ENCODE measurements at places on chromosomes 16 and 17. TPM values are rescaled to one million over a fixed set of nuclear protein-coding genes. Genes with fewer than 3 reads are reported as not detected.

- peaks cover 45% of the 10 kb centered on the region for H3K4me1 ChIP-seq
- no peaks in the 10 kb centered on the region for H3K27me3 ChIP-seq
- H3K4me3 ChIP-seq: peak overlapping the region; percentile 89
- peak overlapping the region; percentile 100 for H3K27ac ChIP-seq
- DNase-seq: peak; percentile 92
- H3K36me3 ChIP-seq: no peaks in the 10 kb centered on the region
These were observed 503 bp upstream of the PLCD3 start for GRCh38 chr17:45132572-45133463.

- peak; percentile 76 for DNase-seq
- H3K4me1 ChIP-seq: peaks cover 11% of the 10 kb centered on the region
- no peaks in the 10 kb centered on the region for H3K27me3 ChIP-seq
- no peaks in the 10 kb centered on the region for H3K36me3 ChIP-seq
- no peak overlapping the region for H3K4me3 ChIP-seq
- H3K27ac ChIP-seq: peak overlapping the region; percentile 17
These were observed 65.9 kb downstream of the EMP2 start for GRCh38 chr16:10514369-10515055.

- no peak overlapping the region for H3K27ac ChIP-seq
- no peak for DNase-seq
- H3K27me3 ChIP-seq: no peaks in the 10 kb centered on the region
- no peaks in the 10 kb centered on the region for H3K4me1 ChIP-seq
- no peaks in the 10 kb centered on the region for H3K36me3 ChIP-seq
- H3K4me3 ChIP-seq: no peak overlapping the region
These were observed 40.8 kb downstream of the CDH3 start for GRCh38 chr16:68685685-68686478.

SCARF1 gene
- 0.93 TPM for total RNA-seq

CCDC200 gene
- not detected for total RNA-seq

DNA sequence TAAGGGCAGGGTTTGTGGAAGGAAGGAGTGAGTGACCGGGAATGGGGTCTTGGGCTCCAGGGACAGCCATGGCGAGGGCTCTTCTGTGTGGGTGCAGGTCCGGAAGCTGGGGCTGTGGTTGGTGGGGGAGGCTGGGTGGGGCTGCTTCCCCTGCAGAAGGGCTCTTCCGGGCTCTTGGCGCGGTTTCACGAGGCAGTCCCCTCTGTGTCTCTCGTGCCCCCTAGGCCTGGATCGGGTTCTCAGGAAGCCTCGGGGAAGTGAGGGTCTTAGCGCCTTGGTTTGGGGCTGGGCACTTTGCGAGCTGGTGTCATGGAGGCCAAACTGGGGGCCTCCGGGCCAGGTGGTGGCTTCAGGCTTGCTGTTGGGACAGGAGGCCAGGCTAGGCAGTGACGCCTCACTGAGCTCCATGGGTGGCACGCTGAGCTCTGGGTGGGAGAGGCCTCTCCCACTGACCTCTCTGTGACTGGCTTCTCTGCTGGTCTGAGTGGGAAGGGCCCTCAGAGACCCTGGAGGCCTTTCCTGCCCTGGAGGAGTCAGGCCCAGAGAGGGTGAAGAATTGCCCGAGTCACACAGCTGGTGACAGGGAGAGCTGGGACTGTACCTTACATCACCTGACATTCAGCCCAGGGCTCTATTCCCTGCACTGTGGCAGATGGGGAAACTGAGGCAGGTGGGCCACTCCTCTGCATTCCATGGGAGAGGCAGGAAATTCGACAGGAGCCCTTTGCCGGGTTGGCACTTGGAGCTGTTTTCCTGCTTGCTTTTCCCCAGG, 8.2 kb downstream of the ADCY7 start:
- no peak overlapping the region for H3K27ac ChIP-seq
- no peaks in the 10 kb centered on the region for H3K27me3 ChIP-seq
- H3K36me3 ChIP-seq: no peaks in the 10 kb centered on the region
- no peak for DNase-seq
- H3K4me1 ChIP-seq: no peaks in the 10 kb centered on the region

KRTAP2-3 gene
- total RNA-seq: not detected

DNA sequence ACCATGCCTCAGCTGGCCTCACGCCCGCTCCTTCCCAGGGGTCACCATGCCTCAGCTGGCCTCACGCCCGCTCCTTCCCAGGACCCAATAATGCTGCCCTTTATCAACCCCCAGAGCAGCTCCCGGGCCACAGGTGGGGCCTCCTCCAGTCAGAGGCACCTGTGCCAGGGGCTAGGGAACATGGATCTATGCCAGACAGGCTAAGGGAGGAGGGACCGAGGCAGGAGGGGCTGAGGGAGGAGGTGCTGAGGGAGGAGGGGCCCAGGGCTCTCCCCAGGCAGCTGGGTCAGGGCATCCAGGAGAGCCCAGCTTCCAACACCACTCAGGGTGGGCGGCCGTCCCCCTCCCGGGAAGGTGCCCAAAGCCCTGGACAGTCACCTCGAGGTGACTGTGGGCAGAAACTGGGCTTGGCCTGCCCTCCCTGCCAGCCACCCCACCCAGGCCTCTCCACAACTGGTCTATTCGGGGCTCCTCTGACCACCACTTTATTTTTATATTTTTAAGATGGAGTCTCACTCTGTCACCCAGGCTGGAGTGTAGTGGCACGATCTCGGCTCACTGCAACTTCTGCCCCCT, 19.4 kb downstream of the UTS2R start:
- H3K27me3 ChIP-seq: no peaks in the 10 kb centered on the region
- no peak overlapping the region for H3K4me3 ChIP-seq
- H3K36me3 ChIP-seq: no peaks in the 10 kb centered on the region
- H3K4me1 ChIP-seq: peaks cover 8% of the 10 kb centered on the region

MAP3K14 gene
- 3.0 TPM for total RNA-seq

- DNase-seq: no peak
- no peaks in the 10 kb centered on the region for H3K36me3 ChIP-seq
- no peaks in the 10 kb centered on the region for H3K27me3 ChIP-seq
- H3K4me3 ChIP-seq: no peak overlapping the region
- no peaks in the 10 kb centered on the region for H3K4me1 ChIP-seq
- H3K27ac ChIP-seq: no peak overlapping the region
These were observed 126.0 kb downstream of the MGAT5B start for GRCh38 chr17:76994237-76994637.

DNA sequence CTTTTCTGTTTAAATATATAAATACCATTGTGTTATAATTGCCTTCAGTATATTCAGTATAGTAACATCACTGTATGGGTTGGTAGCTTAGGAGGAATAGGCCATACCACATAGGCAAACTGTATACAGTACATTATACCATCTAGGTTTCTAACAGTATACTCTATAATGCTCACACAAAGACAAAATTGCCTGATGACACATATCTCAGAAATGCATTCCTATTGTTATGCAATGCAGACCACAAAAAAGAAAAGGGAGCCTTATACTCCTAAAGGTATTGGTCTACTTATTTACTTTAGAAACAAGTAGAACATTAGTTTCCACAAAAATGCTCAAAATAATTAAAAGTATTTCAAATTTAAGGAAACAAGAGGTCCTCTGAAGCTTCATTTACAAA, 47.9 kb downstream of the SETD6 start:
- H3K36me3 ChIP-seq: no peaks in the 10 kb centered on the region
- H3K4me3 ChIP-seq: no peak overlapping the region
- H3K27ac ChIP-seq: no peak overlapping the region
- no peak for DNase-seq

GRCh38 chr17:9002227-9002605, 19.1 kb upstream of the NTN1 start:
- H3K4me3 ChIP-seq: no peak overlapping the region
- H3K27ac ChIP-seq: no peak overlapping the region
- no peaks in the 10 kb centered on the region for H3K36me3 ChIP-seq
- no peak for DNase-seq
- peaks cover 67% of the 10 kb centered on the region for H3K27me3 ChIP-seq

- no peak overlapping the region for H3K4me3 ChIP-seq
- no peak overlapping the region for H3K27ac ChIP-seq
- no peaks in the 10 kb centered on the region for H3K27me3 ChIP-seq
- no peak for DNase-seq
- H3K36me3 ChIP-seq: no peaks in the 10 kb centered on the region
- no peaks in the 10 kb centered on the region for H3K4me1 ChIP-seq
These were observed 37.2 kb upstream of the HS3ST3A1 start for GRCh38 chr17:13638855-13639458.

GRCh38 chr17:33137426-33137825, 145.8 kb downstream of the SPACA3 start:
- no peak for DNase-seq
- H3K27me3 ChIP-seq: peaks cover 17% of the 10 kb centered on the region
- no peaks in the 10 kb centered on the region for H3K4me1 ChIP-seq
- no peak overlapping the region for H3K4me3 ChIP-seq

SEPTIN1 gene
- total RNA-seq: not detected

ASB16 gene
- total RNA-seq: not detected

DNA sequence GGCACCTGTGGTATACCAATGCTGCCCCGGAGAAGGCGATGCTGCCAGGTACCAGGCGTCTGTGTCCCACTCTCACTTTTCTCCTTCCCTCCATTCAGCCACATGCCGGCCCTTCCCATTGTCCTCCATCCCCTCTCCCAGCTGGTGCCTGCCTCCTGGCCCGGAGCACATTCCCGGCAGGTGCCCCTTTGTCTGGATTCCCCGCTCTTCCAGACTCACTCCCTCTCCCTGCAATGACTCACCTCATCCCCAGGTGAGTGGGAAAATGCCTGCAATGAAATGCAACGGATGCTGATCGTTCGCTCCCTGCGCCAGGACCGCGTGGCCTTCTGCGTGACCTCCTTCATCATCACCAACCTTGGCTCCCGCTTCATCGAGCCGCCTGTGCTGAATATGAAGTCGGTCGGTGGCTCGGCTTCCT, 10.4 kb upstream of the KDM6B start:
- H3K4me1 ChIP-seq: no peaks in the 10 kb centered on the region
- peak; percentile 4 for DNase-seq
- no peak overlapping the region for H3K4me3 ChIP-seq
- H3K36me3 ChIP-seq: no peaks in the 10 kb centered on the region

CHST4 gene
- 0.28 TPM for total RNA-seq

DNA sequence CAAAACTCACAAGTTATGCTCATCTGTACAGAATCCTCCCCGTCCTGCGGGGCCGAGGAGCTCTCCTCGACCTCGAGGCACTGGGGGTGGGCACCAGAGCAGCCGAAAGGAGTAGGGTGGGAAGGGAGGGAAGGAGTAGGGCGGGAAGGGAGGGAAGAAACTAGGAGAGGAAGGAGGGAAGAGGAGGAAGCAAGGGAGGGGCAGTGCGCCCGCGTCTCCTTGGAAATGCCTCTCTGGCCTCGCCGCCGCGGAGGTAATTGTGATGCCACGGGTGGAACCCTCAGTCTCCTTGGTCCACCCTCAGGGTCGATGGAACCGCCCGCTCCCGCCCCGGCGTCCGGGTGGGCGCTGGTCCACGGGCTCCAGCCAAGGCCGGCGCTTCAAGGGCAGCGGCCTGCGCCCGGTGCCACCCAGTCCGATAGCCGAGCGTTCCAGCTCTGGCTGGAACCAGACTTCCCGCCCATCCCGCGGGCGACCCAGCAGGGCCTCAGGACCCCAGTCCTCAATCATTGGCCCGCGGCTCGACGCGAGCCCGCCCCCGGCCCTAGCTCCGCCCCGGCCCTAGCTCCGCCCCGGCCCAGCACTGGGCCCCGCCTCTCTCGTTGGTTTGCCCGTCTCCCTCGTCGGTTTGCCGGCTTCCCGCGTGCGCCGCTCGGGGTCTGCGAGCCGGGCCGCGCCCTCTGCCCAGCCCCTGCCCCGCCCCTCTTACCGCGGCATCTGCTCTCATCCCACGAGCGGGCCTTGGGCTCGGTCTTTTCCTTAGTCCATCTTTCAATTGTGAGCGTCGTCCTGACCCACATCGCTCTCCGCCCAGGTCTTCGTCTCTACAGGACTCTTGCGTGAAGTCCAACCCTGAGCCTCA, 596 bp downstream of the PROCA1 start:
- H3K27ac ChIP-seq: peak overlapping the region; percentile 97
- no peaks in the 10 kb centered on the region for H3K36me3 ChIP-seq
- peaks cover 24% of the 10 kb centered on the region for H3K4me1 ChIP-seq
- peak overlapping the region; percentile 34 for H3K4me3 ChIP-seq

GRCh38 chr16:14018851-14019250, 52.3 kb upstream of the MRTFB start:
- H3K27ac ChIP-seq: no peak overlapping the region
- H3K36me3 ChIP-seq: no peaks in the 10 kb centered on the region
- no peak for DNase-seq
- H3K4me3 ChIP-seq: no peak overlapping the region
- peaks cover 14% of the 10 kb centered on the region for H3K4me1 ChIP-seq

DNA sequence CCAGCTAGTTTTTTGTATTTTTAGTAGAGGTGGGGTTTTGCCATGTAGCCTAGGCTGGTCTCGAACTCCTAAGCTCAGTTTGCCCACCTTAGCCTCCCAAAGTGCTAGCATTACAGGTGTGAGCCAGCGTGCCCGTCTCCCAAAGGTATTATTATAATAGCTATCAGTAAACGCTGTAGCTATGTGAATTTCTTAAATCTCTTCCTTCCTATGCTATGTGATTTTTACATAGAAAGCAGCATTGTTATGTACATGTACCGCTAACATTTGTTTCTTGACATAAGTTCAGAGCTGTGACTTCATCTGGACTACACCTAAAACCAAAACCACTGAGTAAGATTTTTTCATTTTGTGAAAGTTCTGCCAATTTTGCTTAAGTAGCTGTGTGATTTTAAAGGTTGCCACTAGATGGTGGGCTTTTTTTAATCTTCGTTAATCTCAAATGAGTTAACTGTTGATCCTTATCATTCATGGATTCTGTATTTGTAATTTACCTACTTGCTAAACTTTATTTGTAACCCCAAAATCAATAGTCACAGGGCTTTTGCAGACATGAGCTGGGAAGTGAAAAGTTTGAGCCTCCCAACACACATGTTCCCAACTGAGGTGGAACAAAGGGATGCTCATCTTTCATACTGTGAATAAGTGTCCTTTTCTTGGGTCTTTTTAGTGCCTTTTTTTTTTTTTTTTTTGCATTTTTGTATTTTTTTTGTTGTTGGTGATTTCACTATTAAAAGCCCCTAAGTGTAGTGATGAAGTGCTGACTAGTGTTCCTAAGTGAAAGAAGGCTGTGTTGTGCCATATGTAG, 21.9 kb downstream of the PRKAR1A start:
- no peaks in the 10 kb centered on the region for H3K36me3 ChIP-seq
- H3K4me1 ChIP-seq: no peaks in the 10 kb centered on the region
- no peak for DNase-seq

DNA sequence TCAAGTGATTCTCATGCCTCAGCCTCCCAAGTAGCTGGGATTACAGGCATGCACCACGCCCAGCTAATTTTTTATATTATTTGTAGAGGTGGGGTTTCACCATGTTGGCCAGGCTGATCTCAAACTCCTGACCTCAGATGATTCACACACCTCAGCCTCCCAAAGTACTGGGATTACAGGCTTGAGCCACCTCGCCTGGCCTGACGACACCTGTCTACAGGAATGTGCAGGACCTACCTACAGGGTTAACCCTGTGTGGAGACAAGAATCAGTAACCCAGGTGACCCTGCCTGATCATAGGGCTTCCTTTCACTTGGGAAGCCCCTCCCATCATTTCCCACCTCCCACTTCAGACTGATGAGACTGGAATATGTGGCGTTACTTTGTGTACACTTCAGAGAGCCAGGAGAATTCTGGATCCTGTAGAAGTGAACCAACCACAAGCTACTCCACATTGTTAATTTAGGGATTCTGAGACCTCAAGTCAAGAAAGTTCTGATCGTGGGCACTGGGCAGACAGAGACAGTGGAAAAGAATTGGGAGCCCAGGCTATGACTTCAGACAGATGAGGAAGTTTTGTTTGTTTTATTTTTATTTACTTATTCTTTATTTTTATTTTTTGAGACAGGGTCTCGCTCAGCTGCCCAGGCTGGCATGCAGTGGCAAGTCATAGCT, 5.7 kb upstream of the MILR1 start:
- DNase-seq: no peak
- H3K27me3 ChIP-seq: no peaks in the 10 kb centered on the region
- H3K4me3 ChIP-seq: no peak overlapping the region
- no peak overlapping the region for H3K27ac ChIP-seq
- no peaks in the 10 kb centered on the region for H3K4me1 ChIP-seq
